ENCODE measurements at places on chromosomes 5 and 9.
A peak's percentile ranks its signal among the peaks of the same experiment; 100 is the strongest.

DNA sequence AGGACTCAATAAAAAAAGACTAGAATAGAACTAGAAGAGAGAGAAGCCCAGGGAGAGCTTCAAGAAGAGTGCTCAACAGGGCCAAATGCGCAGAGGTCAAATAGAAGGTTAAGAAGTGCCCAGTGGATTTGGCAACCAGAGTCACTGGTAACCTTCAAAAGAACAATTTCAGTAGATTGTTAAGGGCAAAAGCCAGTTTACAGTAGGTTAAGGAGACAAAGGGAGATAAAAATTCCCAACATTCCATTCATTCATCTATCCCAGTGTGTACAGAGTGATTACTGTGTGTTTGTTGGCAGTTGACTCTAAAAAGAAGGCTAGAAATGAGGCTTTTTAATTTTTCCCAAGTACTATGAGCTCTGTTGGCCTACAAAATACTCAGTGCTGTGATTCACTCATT lies 69.4 kb downstream of the RIGI start:
- no peak for DNase-seq

GRCh38 chr9:113589407-113589806 lies 125.9 kb downstream of the RGS3 start:
- no peak for DNase-seq

GRCh38 chr5:65102976-65103711 lies 334.4 kb downstream of the CWC27 start:
- DNase-seq = no peak

- no peak for DNase-seq
Measured at GRCh38 chr9:35518225-35518821, 28.4 kb downstream of the RUSC2 start.

DNA sequence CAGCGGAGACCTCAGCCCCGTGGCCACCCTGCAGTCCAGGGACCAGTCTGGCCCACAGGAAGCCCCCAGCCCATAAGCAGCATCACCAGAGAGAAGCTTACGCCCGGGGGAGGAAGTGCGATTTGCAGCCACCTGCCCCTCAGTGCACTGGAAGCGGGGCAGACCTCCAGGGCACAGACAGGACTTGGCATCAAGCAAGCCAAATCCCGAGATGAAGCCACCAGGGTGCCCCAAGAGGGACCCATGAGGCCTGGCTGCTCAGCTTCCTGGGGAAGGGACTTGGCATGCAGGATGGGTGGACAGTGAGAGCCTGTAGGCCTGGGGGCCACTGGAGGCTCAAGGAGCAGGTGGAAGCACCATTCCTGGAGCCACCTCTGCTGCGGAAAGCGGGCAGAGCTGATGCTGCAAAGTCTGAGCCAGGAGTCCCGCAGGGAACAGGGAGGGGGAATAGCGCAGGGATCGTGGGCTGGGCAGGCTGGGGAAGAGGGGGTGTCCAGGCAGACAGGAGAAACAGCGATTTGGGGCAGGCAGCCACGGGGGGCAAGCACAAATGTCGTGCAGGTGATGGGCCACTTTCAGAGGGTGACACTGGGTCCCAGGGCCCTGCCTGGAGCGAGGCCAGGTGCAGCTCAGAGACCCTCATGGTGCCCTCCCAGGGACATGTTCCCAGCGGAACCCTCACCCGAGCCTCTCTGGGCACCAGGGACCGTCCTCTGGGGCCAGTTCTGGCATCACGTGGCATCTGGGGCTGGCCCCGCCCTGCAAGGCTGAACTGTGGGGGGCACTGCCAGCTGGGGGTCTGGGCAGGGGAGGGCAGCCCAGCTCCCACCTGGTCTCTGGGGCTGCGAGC lies 3.2 kb downstream of the LRRC26 start:
- no peak for DNase-seq

DNA sequence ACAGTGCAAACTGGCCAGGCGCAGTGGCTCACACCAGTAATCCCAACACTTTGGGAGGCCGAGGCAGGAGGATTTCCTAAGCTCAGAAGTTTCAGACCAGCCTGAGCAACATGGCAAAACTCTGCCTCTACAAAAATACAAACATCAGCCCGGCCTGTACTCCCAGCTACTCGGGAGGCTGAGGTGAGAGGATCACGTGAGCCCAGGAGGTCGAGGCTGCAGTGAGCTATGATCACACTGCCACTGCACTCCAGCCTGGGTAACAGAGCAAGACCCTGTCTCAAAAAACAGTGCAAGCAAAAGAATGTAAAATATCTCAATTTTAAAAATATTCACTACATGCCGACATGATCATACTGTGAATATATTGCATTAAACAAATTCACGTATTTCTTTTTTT lies 50.7 kb upstream of the FUBP3 start:
- no peak for DNase-seq

DNA sequence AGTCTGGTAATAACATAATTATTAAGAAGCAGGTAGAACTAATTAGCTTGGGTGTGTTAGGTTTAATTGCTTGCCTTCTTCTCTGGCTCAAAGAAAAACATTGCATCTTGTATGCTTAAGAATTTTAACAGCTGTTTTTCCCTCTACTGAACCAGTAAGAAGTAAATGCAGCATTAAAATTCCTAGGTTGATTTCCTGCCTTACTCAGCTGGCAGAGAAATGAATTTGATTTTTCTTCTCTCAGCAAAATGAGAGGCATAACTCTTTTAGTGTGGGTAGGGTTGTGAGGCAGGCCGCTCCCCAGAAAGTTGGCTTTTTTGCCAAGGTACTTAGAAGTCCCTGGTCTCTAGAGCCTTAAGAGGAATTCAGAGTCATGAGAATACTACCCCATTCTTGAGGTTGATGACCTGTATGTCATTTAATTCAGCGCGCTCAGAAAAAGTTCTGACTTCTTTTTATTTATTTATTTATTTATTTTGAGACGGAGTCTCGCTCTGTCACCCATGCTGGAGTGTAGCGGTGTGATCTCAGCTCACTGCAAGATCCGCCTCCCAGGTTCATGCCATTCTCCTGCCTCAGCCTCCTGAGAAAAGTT lies 302.6 kb downstream of the ARHGEF28 start:
- DNase-seq = no peak

DNA sequence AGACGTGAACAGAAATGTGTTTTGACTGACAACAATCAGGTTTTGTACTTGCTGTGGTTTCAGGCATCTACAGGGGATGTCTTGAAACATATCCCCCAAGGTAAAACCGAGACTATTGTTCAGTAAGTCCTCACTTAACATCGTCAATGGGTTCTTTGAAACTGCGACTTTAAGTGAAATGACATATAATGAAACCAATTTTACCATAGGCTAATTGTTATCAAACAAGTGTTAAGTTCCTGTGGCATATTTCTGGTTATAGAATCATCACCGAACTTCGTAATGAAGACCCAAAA lies 16.4 kb upstream of the OMD start:
- DNase-seq = no peak

GRCh38 chr5:6377582-6377904 lies 804 bp downstream of the MED10 start:
- no peak for DNase-seq

DNA sequence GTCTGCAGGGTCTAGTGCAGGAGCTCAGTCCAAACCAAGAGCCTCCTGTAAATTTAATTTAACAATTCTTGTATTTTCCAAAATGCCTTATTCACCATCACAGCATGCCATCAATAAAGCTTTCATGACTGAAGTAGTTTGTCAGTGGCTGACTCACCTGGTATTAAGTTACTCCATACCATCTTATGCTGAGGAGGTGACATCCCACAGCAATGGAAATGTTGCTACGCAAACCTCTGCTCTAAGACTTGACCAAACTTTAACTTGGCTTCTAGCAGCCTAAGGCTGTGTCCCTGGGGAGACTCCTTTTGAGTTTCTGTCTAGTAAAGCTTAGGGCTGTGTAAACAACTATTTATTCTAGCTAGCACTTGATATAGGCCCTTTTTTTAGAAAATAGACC lies 1231.3 kb upstream of the CDH18 start:
- DNase-seq = no peak

DNA sequence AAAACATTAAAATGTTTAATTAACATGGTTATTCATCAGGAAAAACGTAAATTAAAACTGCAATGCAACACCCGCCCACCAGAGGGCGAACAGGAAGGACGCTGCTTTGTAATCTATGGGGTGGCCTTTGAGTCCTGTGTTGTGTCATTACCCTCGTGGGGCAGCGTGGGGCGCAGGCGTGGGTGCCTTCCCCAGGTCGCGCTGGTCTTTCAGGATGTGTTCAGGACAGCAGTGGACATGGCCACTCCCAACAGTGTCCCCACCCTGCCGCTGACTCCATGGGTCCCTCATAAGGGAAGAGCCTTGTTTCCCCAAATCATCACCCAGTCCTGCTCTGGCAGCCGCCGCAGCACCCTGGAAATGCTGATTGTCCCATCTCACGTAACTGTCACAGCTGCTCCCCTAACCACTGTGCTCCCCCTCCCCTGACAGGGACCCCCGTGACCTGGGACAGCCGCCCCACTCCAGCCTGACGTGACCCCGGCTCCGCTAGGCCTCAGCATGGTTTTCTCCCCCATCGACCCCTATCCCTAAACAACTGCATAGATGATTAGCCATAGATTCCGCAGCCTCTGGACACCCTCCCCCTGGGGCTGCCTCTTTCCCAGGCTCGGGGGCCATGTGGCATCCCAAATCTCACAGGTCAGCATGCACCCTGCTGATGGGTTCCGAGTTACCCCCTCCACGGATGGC lies 36.4 kb downstream of the GLT6D1 start:
- DNase-seq = no peak

DNA sequence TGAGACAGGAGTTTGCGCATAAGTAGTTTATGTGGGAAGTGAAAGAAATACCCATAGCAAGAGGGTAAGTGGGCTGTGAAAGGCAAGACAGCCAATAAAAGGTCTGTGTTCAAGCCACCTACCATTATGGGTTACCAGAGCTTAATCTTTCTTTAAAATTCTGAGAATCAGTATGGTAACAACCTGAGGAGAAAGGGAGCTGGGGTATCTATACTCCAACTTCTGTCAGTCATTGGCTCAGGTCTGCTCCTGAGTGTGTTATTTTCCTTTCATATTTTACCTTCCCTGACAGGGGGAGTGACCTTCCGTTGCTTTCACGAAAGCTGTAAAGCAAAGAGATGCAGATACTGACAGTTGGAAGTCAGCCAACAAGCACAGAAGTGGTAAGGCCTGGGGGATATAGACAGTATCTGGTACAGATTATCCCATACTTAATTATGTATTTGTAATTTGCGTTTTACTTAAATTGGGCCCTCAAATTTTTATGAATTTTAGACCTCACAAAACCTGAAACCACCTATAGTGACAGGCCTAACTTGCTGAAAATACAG lies 233.4 kb downstream of the RAB3C start:
- no peak for DNase-seq

DNA sequence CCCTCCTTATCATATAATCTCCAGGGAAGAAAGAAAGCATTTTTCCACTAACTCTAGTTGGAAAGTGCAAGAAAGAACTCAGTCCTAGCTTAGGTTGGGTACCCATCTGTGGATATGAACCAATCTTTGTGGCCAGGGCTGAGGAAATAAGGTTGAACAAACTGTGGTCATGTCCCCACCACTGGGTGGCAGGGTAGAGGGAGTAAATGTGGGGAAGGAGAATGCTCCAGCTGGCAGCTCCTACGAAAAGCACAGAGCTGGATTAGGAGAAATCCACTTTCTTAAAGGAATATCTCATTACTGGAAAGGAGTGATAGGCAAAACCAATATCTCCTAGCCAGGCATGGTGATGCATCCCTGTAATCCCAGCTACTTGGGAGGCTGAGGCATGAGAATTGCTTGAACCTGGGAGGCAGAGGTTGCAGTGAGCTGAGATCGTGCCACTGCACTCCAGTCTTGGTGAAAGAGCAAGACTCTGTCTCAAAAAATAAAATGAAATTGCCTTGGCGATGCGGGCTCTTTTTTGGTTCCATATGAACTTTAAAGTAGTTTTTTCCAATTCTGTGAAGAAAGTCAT lies 175.1 kb downstream of the CCDC192 start:
- no peak for DNase-seq

- no peak for DNase-seq
Measured at GRCh38 chr5:135269931-135270421, 129.1 kb downstream of the MACROH2A1 start.

DNA sequence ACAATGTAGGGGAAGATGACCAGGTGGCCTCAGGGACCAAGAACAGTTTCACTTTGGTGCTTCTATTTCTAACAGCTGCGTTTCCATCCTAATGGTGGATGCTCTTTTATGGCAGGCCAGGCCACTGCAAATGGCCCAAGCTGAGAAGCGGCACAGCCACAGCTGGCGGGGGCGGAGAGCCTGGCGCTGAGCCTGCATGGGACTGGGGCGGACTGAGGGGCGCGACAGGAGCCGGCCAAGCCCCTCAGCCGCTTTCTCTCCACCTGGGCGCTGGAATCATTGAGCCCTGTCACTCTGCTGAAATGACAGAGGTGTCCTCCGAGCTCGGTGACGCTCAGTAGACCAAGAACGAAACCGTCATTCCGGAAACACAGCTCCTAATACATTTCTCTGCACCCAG lies 317.3 kb upstream of the PDE4D start:
- DNase-seq = no peak

GRCh38 chr5:170681013-170681433 lies 102.5 kb upstream of the GABRP start:
- DNase-seq = no peak

- DNase-seq = no peak
Measured at GRCh38 chr9:124188331-124189110, 69.2 kb upstream of the NEK6 start.

GRCh38 chr5:104385906-104386305 lies 823.3 kb upstream of the NUDT12 start:
- no peak for DNase-seq

- DNase-seq = no peak
Measured at GRCh38 chr5:164059471-164059870, 554.1 kb downstream of the MAT2B start.

DNA sequence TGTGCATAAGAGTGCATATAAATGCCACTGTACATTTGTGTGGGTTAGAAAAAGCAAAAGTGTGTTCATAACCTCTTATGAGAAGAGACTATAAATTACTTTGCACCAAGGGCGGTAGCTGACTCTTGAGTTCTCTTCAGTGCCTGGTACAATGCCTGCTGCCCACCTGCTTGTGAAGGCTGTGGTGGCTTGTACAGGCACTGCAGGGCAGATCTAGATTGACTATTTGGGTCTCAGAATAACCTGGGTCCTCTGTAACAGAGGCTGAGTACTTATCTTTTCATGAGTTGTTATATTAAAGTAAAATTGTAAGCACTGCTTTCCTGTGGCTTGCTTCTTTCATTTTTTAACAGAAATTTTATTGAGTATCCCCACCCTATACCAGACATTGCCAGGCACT lies 22.8 kb downstream of the LMNB1 start:
- DNase-seq = no peak

DNA sequence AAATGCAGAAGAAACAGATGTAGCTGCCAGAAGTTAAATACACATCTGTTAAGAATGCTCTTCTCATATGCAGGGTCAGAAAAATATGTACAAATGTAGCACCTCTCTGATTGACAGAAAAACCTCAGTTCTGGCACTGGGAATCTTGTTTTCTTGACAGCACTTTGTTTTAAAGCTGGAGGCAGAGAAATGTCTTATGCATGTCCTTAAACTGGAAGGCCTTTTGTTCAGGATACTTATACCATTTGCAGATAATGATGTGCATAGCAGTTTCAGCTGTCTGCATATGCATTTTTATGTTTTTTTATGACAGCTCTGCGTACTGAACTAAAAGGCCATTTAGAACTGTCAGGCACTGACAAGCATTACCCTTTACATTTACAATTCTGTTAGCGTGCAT lies 567.9 kb downstream of the EBF1 start:
- no peak for DNase-seq

- DNase-seq = no peak
Measured at GRCh38 chr9:129549684-129550083, 71.2 kb downstream of the C9orf50 start.

- peak; percentile 51 for DNase-seq
Measured at GRCh38 chr9:137406876-137407589, 15.9 kb downstream of the EXD3 start.
